ENCODE measurements at places on chromosomes 12 and 14. TPM values are rescaled to one million over a fixed set of nuclear protein-coding genes. Genes with fewer than 3 reads are reported as not detected.

KRT82 gene
- not detected for total RNA-seq

DNA sequence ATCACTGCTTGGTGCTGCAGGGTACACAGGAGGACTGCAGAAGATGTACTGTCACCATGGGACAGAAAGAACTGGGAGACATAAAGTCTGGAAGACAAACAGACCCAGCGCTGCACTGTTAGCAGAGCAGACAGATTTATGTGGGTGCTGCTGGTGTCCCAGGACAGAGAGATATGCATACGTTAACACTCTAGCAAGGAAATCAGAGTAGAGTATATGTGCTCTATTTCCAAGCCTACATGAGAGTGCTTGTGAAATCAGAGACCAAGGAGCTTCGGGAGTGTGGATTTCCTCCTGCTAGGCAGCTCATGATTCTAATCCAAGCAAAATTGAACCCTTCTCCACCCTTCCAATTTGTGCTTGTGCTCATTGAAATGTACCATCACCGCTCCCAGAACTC, 416.5 kb downstream of the VRK1 start:
- H3K27me3 ChIP-seq: peaks cover 34% of the 10 kb centered on the region
- H3K4me3 ChIP-seq: no peak overlapping the region
- H3K27ac ChIP-seq: no peak overlapping the region

SLC39A2 gene
- 0.25 TPM for total RNA-seq

BIN2 gene
- not detected for total RNA-seq

MYF5 gene
- not detected for total RNA-seq

GRCh38 chr14:72559202-72559601, 334.7 kb downstream of the DPF3 start:
- H3K36me3 ChIP-seq: no peaks in the 10 kb centered on the region
- H3K27ac ChIP-seq: no peak overlapping the region
- H3K4me3 ChIP-seq: no peak overlapping the region
- DNase-seq: peak; percentile 55
- no peaks in the 10 kb centered on the region for H3K27me3 ChIP-seq
